Kidney glomerular epithelial cell (primary cell): ENCODE measurements at places on chromosomes 12 and 14.
A peak's percentile ranks its signal among the peaks of the same experiment; 100 is the strongest.

DNA sequence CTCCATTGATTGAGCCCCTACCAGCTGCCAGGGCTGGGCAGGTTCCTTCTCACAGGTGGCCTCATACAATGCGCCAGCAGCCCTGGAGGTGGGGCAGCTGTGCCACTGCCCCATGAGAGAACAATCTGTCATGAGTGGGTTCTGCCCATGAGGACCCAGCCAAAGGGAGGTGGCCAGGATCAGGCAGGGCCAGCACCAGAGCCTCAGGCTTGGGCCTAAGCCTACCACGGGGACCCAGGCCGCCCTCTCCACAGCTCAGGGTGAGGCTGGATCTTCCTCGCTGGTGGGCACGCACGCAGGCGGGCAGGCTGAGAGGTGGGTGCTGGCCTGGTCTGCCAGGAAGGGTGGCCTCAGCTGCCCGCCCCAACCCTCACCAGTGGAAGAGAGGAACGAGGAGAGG, 110.7 kb downstream of the KIF26A start:
- DNase-seq, result no peak

- DNase-seq, result peak; percentile 80
Measured at GRCh38 chr14:89000007-89000942, 175.8 kb downstream of the TTC8 start.

- DNase-seq, result no peak
Measured at GRCh38 chr12:21369141-21369980, 3.3 kb upstream of the IAPP start.

- no peak for DNase-seq
Measured at GRCh38 chr12:13386323-13387039, 190.0 kb downstream of the EMP1 start.

GRCh38 chr14:51334566-51334965, 94.5 kb downstream of the TMX1 start:
- no peak for DNase-seq

DNA sequence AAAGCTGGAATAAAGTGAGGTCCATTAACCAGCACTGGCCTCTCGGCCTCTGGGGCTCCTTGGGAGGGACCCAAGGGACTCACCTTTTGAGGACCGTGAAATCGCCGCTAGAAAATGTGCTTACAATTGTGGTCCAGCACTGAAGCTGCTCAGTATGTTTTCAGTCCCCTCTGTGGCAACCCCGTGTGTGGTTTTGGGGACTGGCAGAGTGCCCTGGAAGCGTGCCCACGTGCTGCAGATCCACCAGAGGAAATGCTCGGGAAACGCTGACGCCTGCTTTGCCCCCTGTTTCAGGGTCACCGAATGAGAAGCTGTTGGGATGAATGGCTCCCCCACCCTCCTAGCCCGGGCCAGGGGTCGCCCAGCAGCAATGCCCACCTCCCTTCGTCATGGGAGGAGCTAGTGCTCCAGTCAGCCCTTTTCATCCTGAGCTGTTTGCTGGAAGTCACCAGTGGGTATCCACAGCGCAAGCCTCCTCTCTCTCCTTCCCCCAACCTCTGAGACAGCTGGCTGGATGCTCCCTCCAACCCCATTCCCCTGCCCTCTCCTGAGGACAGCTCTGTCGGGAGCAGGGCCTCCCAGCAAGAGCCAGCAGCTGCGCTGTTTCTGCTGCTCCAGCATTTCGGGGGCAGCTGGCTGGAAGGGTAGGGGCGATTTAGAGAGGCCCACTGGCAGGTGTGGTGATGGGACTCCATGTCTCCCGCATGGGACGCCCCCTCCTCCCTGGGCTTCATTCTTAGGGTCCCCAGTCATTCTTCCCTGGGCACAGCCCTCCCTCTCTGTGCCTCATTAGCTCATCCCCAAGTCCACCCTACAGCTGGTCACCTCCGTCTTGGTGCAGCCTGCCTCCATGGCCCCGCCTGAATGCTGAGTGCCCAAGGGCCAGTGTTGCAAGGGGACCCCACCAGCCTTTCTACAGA, 33.2 kb upstream of the PPP1R13B start:
- DNase-seq, result peak; percentile 54

DNA sequence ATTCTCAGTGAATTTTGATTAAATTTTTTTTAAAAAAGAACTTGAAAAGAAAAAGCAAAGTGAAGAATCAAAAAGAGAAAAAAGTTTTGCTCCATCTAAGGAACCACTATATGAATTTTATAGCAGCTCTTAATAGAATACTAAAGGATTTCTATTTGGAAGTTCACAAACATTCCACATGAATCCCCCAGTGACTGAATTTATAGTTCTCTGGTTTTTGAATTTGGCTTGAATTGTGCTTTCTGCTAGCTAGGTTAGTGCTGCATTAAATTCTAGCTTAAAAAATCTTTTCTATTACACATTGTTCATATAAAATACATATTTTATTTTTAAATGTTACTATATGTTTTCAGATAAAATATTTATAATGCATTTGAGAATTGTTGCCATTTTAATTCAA, 675.4 kb downstream of the RERGL start:
- DNase-seq, result no peak

- no peak for DNase-seq
Measured at GRCh38 chr14:68328509-68328908, 464.4 kb downstream of the ZFP36L1 start.

DNA sequence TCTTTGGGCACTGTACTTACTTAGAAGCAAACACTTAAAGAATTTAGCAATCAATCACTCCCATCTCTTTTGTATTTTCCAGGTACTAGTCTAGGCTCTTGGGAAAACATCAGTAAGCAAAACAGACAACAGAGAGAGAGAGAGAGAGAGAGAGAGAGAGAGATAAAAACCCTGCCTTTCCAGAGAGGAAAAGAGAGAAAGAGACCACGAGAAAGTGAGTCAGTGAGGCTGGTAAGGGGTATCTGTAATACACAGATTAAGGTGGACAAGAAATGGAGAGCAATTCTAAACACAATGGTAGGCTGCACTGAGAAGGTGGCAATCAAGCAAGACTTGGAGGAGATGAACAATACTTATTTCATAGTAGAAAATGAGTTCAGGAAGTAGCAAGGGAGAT, 119.9 kb upstream of the OVCH1 start:
- no peak for DNase-seq

GRCh38 chr12:63389211-63389610, 238.2 kb upstream of the AVPR1A start:
- no peak for DNase-seq

DNA sequence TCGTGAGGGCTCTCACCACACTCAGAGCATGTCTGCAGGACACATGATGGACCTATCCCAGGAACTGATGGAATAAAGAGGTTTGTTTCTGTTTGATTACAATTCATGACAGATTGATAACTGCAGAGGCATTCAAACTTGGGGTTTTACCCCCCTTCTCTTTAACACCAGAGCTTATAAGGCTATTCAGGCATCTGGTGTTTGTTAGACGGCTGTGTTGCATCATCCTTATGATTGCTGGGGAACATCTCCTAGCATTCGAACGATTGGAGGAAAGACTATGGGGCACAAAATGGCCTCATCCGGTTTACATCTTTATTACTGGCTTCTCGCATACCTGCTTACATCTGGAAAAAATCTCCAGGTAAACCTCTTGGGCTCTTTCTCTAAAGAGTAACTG, 191.8 kb downstream of the MSRB3 start:
- DNase-seq, result no peak

DNA sequence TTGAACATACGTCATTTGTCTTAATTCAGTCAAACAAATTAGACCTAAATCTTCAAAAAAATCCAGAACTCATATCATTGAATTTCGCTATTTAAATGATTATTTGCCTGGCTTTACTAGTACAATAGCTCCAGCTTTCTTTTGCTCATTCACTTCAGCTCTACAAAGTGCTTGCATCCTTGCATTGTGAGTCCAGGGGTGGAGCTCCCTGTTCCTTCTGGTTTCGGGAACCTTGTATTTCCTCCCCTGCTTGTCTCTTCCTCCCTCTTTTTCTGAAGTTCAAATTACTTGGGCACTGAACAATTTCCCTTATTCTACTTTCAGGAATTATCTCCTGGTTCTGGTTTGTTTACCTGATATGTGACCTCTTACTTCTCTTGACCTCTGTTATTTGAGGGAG, 58.1 kb upstream of the KITLG start:
- DNase-seq, result no peak

GRCh38 chr14:92970271-92970670, 47.3 kb downstream of the CHGA start:
- DNase-seq, result no peak

DNA sequence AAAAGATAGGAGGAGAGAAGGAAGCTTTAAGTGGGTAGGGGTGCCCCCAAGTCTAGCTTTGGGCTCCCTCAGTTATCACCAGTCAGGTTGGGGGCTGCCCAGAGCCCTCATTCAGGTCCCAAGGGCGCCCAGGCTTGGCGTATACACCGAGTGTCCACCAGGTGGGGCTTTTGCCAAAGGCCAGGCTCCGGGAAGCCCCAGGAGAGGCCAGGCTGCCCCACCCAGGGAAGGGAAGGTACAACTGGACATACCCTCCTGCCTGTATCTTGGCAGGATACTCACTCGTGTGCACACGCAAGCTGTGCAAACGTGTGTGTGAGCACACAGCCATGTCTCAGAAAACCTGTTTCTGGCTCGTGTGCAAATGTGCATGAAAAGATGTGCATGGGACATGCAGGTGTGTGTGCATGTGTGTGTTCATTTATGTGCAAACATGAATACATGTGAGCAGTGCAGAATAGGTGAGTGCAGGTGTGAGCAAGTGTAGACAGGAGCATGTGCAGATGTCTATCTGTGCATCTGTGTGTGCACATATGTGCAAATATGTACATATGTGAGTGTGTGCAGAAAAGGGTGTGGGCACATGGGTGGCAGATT, 103.9 kb upstream of the MYL2 start:
- peak; percentile 8 for DNase-seq

- no peak for DNase-seq
Measured at GRCh38 chr12:58541300-58541690, 379.0 kb downstream of the LRIG3 start.

DNA sequence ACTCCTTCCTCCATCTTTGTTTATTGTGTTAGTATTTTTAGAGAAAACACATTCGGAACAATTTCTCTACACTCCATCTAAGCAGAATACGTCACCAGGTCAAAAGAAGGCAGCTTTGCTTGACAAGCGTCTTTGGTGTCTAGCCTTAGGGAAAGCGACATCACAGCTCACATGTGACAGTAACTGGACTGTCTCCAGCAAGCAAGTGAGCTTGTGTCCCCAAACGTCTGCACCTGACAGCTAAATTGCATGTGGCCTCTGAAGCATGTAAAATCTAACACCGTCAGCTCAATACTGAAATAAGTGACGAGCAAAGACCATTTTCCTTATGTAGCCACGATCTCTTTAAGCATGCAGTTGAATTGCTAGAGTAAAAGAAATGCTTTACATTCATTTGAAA, 509.8 kb downstream of the GLT1D1 start:
- DNase-seq, result no peak

DNA sequence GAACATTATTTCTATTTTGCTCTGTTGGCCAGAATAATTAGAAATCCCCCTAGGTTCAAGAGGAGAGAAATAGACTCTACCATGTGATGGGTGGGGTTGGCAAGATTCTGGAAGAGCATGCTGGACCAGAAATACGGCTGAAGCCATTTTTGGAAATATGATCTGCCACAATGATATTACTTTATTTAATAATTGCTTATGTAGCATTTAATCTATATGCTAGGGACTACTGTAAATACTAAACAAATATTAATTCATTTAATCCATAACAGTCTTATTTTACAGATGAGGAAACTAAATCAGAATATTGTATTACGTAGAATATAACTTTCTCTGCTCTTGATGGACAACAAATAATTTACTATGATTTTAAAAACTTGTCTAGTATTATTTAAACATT, 193.7 kb downstream of the RAD51B start:
- no peak for DNase-seq

DNA sequence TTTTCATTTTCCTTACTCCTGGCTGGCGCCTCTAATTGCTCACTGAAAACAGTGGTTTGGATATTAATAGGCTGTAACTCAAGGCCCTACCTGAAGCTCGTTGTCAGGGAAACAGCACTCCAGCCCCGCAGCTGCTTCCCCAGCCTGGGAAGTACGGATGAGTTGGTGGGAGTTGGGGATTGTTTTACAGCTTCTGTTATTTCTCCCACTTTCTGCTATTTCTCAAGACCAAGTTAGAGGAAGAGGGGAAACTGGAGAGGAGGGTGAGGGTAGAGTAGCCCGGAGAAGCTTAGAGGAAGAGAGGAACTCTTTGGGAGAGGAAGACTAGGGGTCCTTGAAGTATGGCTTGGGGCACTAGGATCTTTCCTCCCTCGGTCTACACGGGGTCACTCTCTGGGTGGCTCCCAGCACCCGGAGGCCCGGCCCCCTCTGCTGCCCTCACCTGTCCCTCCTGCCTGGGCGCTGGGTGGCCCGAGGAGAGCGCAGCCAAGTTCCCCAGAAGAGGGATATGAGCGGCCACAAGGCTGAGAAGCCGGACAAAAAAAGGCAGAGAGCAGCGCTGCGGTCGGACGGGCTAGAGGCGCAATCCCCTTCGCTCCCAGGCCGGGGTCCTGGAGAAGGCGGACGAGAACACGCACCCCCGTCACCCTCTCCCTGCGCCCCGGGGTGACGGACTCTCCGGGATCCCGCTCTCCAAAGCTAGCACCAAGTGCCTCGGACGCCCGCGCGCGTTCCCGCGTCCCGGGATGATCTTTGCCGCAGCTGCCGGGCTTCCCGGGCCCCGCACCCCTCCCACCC, 671 bp downstream of the SPTB start:
- DNase-seq, result no peak

- no peak for DNase-seq
Measured at GRCh38 chr12:16669756-16670155, 63.8 kb upstream of the LMO3 start.

- no peak for DNase-seq
Measured at GRCh38 chr14:86574051-86574777, 1044.3 kb downstream of the FLRT2 start.

GRCh38 chr14:97177635-97178034, 380.5 kb downstream of the VRK1 start:
- no peak for DNase-seq

GRCh38 chr12:10708862-10709261, 14.3 kb downstream of the YBX3 start:
- DNase-seq, result no peak

GRCh38 chr12:109653890-109654289, 59.7 kb upstream of the FAM222A start:
- DNase-seq, result no peak

DNA sequence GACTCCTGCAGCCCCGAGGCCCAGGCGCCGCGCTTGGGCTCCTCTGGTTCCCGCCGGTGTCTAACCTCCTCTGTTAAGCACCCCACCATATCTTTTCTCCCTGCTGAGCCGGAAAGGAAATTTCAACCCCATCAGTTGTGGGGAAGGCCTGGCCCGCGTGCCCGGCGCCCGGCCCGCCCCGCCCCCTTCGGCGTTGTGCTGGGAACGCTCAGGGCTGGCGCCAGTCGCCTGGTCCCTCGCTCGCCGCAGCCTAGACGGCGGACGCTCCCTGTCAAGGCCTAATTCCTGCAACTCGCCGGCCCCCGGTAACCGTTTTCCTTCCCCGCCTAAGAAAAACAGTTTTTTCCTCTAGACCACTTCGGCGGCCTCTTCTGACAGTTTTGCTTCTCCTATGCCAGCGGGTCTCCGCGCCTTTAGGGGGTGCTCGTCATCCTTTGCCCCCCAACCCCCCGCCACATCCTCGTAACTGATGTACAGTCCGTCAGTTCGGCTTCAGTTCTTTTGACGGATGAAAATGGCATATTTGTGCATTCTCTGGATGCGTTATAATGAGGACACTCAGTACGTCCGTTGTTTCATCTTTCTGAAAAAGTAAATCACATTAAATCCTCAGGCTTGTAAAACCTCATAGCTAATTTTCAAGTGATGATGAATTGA, 506 bp upstream of the NAP1L1 start:
- peak; percentile 78 for DNase-seq
